ENCODE measurements at places on chromosomes 16 and 17.

DNA sequence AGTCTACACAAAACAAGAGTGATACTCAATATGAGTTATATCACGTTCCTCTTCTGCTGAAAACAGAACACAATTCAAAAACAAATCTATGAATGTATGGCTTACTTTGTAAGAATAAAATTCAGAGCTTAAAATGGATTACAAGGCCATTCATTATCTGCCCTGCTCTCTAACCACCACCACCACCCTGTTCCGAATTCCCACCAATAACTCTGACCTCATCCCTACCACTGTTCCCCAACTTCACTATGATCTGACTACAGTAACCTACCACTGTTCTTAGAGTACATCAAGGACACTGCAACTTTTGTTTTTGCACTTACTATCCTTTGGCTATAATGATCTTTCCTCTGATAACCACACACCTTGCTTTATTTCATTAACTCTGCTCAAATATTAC lies 21.3 kb downstream of the FBXL20 start:
- no peak for DNase-seq

- no peak for DNase-seq
Observed at GRCh38 chr17:77728871-77729270, 229.6 kb upstream of the TNRC6C start.

- DNase-seq = no peak
Observed at GRCh38 chr17:35700150-35700549, 31.3 kb upstream of the RASL10B start.

DNA sequence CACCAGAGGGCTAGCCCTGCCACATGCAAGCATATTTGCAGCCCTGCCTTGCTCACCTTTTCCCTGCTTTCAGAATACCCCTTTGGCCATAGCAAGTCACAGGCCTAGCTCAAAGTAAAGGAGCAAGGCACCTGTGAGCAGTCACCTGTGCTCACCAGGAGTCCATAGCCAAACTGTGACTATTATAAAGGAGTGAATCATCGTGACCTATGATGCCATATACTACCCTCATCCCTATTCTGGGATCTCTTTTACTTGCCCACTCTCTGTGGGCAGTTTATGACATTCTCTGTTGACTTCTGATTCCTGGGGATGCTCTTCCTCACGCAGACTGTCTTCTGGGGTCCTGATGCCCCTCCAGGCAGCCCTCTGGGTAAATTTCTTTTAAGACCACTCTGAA lies 200.5 kb upstream of the NLRP1 start:
- no peak for DNase-seq

- DNase-seq = peak; percentile 89
Observed at GRCh38 chr16:807347-808084, 7.0 kb upstream of the GNG13 start.

DNA sequence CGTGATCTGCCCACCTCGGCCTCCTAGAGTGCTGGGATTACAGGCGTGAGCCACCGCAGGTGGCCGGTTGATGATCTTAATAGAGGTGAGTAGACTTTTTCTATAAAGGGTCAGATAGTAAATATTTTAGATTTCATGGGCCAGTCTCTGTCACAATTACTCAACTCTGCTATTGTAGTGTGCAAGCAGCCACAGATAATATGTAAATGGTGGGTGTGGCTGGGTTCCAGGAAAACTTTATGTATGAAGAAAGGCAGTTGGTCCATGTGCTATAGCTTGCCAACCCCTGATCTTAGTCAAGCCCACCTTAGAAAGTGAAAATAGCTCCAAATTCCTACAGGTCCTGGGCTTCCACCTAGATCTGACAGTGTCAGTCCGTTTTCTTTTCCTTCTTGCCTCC lies 94.9 kb upstream of the PMFBP1 start:
- no peak for DNase-seq

GRCh38 chr16:72723781-72724180 lies 324.1 kb downstream of the ZFHX3 start:
- no peak for DNase-seq

- no peak for DNase-seq
Observed at GRCh38 chr16:77967054-77967904, 55.1 kb upstream of the CLEC3A start.

- DNase-seq = no peak
Observed at GRCh38 chr16:21980032-21980431, 20.9 kb downstream of the PDZD9 start.

GRCh38 chr16:66095676-66096075 lies 270.8 kb upstream of the CDH5 start:
- no peak for DNase-seq

DNA sequence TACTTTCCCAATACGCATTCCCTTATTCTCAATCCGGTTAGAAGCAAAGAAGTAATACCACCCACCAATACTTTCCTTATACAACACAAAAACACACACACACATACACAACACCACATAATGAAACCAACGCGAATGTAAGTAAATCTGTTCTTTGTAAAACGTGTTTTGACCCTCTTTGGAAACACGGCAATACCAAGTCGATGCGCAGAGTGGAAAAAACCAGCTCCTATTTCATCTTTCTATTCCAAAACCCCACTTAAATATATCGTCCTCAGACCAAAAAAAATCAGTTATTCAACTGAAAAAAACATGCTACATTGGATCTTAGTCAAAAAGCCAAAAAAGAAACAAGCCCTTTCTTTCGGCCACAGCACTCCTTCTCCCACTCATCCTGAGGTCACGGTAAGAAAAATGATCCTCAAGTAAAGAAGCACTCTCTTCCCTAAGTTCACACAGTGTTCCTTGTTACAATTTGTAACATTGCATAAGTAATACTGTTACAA lies 31.0 kb upstream of the ARL4D start:
- DNase-seq = peak; percentile 93

DNA sequence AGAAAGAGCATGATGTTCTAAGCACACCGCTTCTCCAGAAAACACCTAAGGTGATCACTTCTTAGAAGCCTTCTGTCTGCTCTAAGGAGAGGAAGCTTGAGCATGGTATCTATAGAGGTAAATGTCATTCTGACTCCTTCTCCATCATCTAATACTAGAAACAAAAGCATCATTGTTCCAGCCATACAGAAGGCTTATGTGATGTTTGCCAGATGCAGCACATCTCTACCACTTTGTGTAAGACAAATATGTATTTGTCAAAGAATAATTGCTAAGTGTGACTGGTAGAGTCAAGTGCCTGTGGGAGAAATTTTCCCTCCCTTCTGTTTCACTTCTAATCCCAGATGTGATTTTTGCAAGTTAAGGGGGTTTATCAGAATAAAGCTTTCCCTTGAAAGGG lies 217.1 kb downstream of the HS3ST3A1 start:
- DNase-seq = no peak

GRCh38 chr17:62791767-62792446 lies 16.2 kb downstream of the MARCHF10 start:
- peak; percentile 75 for DNase-seq

GRCh38 chr16:70753228-70753627 lies 47.7 kb downstream of the VAC14 start:
- DNase-seq = no peak

GRCh38 chr17:46770439-46770817 lies 48.1 kb downstream of the WNT3 start:
- DNase-seq = no peak

DNA sequence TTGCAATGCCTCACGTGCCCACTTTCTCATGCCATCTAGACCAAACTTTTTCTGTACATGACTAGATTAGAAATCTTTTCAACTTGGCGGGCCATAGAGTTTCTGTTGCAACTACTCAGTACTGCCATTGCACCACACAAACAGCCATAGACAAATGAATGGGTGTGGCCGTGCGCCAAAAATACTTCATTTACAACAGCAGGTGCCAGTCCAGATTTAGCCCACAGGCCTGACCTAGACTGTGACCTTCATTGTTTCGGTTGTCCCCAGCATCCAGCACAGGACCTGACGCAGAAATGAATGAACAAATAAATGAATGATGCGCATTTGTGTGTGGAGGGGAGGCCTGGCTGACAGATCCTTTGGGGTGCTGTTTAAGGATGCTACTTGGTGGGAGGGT lies 14.3 kb upstream of the PDK2 start:
- DNase-seq = no peak

DNA sequence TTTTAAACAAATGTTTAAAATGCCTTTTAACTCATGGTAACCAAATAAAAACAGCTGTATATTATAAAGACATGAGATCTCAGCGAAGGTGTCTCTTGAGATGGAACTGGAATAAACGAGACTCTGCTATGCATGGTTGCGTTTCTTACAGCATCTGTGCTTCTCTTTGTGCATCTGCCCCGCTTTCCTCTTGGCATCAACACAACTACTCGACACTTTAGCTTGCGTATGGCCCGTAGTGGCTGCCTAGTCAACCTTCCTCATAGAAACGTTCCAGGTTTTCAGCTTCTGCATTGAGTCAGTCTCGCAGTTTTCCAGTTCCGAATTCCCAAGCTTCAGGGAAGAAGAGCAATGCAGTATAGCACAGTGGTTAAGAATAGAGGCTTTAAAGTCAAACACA lies 214.9 kb downstream of the CEP112 start:
- no peak for DNase-seq

DNA sequence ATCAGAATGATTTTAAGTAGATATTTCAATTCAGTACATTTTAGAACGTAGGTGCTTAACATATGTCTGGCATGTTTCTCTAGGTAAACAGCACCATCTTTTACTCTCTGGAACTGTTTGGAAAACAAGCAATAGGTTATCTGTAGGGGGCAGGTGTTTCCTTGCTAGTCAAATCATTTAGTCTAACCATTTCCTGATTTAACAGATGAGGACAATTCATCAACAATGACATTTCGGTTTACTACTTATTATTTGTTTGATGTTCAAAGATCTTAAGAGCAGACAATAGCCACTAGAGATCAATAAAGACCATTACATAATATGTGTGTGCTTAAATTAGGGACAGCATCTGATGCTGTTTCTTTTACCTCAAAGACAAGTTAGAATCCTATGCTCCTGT lies 173.1 kb downstream of the CEP112 start:
- DNase-seq = no peak

- DNase-seq = no peak
Observed at GRCh38 chr17:35212668-35213067, 18.5 kb upstream of the SLC35G3 start.

DNA sequence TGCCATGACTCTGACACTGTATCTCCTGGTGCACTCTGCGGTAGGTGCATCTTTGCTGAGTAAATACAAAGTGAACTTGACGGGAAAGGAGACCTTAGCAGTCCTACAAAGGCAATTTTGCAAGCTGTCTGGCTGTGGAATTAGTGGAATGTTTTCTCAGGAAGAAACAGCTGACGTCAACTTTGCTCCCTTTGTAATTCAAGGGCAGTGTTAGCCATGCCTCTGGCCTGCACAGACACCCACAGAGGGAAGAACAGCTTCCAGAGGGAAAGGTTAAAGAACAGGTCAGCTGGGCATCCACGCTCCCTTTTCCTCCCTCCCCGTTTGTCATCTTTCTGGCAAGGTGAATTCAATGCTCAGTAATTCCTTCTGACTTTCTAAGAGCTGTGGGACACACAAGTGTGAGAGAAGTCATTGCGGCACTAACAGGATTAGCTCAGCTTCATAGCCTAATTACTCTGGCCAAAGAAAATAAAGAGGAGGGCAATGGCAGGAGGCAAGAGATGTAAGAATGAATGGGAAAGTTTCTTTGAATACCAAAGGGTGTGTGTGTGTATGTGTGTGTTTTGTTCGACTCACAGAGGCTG lies 476.9 kb upstream of the GOT2 start:
- no peak for DNase-seq

- DNase-seq = no peak
Observed at GRCh38 chr16:57341062-57341440, 17.5 kb upstream of the CCL22 start.

DNA sequence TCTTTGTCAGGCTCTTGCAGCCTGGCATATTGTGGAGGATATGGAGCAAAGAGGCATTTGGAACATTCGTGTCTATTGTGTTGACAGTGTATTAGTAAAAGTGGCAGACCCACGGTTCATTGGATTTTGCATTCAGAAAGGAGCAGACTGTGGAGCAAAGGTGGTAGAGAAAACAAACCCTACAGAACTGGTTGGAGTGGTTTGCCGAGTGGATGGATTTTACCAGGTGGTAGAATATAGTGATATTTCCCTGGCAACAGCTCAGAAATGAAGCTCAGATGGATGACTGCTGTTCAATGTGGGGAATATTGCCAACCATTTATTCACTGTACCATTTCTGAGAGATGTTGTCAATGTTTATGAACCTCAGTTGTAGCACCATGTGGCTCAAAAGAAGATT lies 44.5 kb downstream of the EFCAB13 start:
- no peak for DNase-seq

DNA sequence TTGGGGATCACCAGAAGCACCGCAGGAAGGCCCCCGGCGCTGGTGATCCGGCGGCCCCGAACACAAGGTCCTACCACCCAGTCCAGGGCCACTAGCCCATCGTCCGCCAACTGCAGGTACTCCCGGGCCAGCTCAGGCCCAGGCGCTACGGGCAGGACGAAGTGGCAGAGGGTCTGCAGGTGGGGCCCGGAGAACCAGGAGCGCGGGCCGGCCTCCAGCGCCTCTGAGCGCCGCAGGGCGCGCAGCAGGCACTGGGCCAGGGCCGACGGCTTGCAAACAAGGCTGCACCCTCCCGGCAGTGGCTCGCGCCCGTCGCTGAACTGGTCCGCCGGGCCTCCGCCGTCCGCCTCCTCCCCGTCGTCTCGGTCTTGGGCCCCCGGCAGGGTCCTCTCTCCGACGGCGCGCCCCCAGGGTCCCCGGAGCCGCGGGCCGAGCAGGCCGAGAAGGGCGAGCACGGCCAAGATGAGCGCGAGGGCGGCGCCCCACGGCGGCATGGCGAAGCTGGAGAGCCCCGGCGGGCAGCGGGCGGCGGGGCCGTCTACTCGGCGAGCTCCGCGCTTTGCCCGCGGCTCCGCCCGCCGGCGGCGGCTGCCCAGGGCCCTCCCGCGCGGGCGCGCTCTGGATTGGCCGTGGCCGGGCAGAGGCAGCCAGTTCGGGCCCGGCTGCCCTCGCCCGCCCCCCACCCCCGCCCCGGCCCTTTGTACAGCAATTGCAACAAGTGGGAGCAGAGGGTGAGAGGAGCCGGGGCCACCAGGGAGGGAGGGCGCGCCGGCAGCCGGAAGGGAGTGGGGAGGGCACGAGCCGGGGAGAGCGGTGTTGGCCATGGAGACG lies at the start of gene ABHD15:
Gene ABHD15 (minus strand): TSS at position 565 of the 831 bp plus-strand sequence. CDS start 71 bp downstream, at position 494.
- no peak for DNase-seq

DNA sequence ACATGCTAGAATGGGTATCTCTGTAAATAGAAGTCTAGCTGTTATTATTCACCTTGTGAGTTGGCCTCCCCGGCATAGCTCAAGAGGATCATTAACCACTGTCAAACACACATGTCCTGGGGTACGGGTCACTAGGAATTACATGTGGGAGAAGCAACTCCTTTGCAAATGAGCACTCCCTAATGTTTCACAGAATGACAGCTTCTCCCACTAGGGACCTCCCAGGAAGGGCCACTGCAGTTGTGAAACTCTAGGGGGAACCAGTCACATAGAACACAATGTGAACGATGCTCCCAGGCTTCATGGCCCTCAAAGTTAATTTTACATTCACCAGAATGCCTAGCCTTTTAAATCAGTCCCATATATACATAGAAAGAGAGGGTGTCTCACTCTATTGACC lies 12.4 kb upstream of the ZNF19 start:
- no peak for DNase-seq

- DNase-seq = no peak
Observed at GRCh38 chr17:56642424-56642823, 48.9 kb downstream of the NOG start.
